ENCODE measurements at places on chromosomes 11 and 22.

- no peak for DNase-seq
Observed at GRCh38 chr22:34308101-34308500, 387.8 kb upstream of the LARGE1 start.

- DNase-seq: no peak
Observed at GRCh38 chr11:86064220-86064803, 4.6 kb downstream of the PICALM start.

GRCh38 chr22:47694536-47695130 lies 932.2 kb downstream of the TBC1D22A start:
- DNase-seq: no peak

- DNase-seq: no peak
Observed at GRCh38 chr11:40732132-40732531, 727.3 kb downstream of the LRRC4C start.

DNA sequence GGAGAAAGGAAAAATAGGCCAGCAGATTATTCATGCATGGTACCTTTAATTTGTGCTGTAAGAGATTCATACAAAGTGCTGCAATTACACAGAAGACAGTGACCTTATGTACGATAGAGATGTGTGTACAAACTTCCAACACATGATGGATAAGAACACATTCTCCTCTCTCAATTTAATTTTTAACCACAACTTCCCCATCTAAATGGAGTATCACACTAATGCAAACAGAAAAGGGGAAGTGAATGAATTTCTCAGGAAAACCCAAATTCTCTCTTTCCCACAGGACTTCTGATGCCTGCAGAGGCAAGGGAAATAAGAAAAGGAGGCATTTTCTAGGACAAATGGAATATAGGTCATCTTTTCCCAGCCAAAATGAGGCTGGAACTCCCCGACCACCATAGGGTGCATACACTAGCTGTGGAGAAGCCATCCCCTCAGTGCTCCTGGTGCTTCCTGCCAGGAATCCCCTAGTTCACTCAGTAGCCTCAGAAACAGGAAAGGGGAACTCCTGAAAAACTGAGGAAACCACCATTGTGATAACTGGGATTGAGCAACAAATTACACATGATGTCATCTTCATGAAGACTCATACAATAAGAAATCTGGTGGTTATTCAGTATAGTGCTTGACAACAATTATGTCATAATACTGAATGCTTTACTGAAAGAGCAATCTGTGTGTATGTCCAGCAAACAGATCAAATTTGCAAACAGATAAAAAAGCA lies 22.4 kb downstream of the MMP10 start:
- no peak for DNase-seq

GRCh38 chr11:27381238-27381666 lies 18.2 kb upstream of the CCDC34 start:
- DNase-seq: no peak

DNA sequence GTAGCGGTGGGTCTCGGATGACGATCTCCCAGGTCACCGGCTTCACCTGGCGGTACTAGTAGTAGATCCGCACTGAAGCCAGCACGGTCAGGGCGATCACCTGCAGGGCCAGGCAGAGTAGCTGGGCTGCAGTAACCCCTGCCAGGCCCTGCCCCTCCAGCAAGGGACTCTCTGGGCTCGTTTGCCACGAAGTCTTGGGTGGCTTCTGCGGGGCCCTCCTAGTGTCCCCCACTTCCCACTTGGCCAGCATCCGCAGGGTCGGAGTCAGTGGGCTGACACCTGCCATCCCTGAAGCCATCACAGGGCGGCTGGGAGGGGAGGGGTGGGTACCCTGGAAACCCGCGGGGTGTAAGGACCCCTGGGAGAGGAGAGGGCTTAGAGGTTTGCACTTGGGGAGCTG lies 214.0 kb downstream of the OR4C45 start:
- no peak for DNase-seq

DNA sequence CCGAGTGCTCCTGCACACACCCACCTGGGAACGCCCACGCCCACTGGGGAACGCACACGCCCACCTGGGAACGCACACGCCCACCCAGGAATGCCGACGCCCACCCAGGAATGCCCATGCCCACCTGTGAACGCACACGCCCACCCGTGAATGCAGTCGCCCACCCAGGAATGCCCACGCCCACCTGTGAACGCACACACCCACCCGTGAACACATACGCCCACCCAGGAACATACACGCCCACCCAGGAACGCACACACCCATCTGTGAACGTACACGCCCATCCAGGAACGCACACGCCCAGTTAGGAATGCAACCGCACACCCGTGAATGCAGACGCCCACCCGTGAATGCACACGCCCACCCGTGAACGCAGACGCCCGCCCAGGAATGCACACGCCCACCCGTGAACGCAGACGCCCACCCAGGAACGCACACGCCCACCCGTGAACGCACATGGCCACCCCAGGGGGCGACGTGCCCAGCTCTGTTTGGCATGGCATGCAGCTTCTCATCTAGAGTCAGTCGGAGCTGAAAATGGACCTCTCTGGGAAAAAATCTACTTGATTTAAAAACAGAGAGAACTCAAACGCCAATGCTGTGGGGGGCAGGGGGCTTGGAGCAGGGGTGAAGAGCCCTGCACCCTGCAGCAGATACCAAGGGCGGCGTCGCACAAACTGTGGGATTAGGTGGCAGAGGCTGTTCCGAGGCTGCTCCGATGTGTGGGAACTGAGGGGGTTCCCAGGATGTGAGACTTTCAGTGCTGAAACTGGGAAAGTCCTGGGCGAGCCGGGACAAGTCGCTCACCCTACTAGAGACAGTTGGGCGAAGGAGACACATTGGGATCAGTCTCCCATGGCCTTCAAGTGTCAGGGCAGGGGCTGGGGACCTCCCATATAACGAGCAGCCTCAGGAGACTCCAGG lies 83.3 kb downstream of the MYEOV start:
- DNase-seq: no peak

DNA sequence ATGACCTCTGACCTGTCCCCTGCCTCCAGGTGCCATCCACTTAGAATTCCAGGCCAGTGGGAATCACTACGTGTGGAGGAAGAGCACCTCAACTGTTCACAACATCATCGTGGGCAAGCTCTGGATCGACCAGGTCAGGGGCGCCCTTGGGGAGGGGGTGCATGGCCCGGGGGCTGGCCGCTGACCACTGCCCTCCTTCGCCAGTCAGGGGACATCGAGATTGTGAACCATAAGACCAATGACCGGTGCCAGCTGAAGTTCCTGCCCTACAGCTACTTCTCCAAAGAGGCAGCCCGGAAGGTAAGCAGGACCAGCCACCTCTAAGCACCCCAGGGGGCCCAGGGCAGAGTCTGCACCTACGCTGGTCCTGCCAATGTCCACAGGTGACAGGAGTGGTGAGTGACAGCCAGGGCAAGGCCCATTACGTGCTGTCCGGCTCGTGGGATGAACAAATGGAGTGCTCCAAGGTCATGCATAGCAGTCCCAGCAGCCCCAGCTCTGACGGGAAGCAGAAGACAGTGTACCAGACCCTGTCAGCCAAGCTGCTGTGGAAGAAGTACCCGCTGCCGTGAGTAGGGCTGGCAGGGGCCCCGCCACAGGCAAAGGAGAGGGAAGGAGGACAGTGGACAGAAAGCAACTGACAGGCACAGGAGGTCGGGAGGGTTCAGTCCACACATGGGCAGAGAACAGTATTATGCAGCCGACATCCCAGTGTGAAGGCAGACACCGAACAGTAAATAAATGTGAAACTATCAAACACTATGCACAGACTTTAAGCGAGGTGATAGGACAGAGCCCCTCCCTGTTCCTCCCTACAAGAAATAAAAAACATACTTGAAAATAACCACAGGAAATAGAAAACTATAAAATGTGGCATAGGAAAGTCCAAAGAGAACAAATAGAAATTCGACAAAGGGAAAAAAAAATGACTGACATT lies 74.9 kb downstream of the MORC2 start:
- DNase-seq: peak; percentile 17

DNA sequence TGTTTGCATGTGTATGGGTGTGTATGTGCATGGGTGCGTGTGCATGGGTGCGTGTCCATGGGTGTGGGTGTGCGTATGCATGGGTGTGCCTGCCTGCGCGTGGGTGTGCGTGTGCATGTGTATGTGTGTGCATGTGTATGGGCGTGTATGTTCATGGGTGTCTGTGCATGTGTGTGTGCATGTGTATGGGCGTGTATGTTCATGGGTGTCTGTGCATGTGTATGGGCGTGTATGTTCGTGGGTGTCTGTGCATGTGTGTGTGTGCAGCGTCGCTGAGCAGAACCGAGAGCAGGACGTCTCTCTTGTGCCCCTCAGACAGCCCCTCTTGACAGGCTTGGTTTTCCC lies 13.9 kb downstream of the IL17REL start:
- no peak for DNase-seq

DNA sequence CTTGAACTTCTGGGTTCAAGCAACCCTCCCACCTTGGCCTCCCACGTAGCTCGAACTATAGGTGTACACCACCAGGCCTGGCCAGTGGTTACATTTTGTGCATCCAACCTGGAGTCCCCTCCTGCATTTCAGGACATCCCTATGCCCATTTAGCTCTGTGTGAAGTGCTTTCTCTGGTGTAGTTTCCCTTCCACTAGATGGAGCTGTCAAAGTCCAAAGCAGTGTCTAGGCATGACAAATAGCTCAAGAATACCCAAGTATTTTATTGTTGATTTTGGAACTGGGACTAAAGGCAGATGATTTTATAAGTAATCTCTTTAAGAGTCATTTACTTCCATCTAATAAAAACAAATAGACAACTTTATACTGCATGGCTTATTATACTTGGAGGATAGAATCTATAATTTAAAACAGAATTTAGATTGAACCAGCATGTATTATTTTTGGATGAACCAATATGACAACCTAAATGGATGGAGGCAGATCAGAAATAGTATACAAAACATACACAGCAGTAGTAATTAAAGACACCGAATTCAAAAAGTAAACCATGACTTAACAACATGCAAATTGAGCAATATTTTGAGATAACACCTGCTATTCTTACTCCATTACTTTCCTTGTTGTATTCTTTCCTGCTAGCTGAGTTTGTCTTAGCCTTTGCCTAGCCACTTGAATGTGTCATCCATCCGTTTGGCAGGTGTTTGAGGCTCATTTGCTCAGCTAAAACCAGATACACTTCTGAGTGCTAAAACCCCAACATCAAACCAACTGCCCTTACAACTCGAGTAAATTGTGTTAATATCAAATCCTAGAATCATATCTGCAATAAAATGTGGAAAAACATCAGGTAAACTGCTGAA lies 37.7 kb downstream of the EIF4ENIF1 start:
- DNase-seq: no peak

DNA sequence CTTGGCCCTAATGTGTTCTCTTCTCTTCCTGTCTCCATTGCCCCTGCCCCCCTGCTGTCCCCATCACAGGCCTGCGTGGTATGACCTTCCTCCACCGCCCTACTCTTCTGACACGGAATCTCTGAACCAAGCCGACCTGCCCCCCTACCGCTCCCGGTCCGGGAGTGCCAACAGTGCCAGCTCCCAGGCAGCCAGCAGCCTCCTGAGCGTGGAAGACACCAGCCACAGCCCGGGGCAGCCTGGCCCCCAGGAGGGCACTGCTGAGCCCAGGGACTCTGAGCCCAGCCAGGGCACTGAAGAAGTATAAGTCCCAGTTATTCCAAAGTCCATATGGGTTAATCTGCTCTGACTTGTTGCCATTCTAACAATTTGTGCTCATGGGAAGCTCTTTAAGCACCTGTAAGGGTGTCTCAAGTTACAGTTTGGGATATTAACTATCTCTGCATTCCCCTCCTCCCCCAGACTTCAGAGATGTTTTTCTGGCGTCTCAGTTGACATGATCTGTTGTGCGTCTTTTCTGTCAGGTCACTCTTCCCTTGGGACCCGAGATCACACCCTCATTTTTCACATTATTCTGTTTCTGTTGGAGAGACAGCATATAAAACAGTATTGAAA lies 60.0 kb downstream of the COMMD9 start:
- no peak for DNase-seq

DNA sequence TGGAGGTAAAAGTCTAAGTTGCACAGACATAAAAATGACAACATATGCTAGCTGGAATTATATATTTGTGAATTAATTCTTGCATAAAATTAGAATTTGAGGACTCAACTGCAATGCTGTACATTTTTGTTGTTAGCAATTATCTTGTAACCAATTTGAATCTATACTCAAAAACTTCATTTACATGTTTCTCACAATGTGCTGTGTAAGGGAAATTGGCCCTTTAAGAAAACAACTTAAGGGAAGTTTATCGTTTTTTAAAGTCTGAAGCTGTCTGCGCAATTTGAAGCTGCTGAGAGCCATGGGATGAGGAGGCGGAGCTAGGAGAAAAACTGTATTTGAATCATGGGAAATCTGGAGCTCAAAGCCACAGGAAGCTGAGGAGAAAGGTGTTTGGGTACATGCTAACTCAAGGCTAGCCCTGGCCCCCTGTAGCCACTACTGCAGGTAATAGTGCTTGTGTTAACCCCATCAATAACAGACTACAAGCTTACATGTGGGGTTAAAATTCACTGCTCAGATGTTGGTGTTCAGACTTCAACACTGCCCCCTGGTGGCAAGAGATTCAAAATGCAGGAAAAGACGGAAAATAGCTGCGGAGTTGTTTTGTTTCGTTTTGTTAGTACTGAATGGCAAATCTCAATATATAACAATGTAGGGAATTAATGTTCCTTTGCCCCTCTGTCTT lies 126.1 kb downstream of the BRD1 start:
- DNase-seq: no peak

DNA sequence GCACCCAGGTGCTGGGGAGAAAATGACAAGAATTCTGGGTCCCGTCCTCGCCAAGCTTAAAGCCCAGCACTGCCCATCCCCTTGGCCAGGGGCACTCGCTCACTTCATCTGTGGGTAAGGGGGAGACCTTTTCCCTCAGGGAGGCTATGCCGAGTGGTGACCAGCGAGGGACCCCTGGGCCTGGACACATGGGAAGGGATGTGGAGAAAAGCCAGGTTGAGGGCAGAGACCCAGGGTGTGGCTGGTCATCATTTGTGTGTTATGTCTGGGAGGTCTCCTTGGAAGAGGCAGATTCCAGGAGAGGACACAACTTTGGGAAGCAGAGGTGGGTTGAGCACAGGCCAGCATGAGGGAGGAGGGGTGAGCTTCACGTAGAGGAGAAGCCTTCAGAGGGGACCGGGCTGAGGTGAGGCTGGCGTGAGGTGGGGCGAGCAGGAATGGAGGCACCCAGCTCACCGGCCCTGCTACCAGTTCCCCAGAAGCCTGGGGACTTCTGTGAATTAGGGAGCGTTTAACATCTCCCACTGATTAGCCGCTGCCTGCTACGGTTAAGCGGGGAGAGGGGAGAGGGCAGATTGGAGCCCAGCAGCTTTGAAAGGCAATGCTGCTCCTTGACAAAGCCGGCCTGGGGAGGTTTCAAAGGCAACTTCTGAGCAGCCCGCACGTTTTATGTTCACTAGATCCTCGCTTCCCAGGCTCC lies 25.8 kb upstream of the NECTIN1 start:
- DNase-seq: no peak

DNA sequence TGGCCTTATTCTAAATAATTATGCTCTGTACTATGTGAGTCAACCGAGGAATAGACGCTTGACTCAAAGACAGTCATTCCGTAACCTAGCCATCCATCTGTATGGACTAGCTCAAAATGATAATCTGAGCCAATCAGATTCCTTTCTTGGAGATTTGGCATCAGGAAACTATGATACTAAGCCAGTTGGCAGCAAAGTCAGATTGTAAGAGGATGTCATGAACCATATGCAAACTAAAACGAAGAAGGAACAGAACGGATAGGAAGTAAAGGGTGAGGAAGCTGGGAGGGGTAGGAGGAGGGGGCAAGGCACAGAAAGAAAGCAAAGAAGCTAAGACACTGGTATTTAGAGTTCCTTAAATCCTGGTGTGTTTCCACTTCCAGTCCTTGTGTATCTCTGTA lies 10.7 kb upstream of the SESN3 start:
- no peak for DNase-seq
